ENCODE measurements at places on chromosomes 11 and 22.

GRCh38 chr22:35299673-35300499 is at the start of gene TOM1:
TSS of gene TOM1 (plus strand) at chr22:35299894. CDS start at chr22:35299929, 35 bp downstream.
- DNase-seq, result peak; percentile 100

- no peak for DNase-seq
Measured at GRCh38 chr11:69355959-69356702, 62.2 kb downstream of the MYEOV start.

- DNase-seq, result no peak
Measured at GRCh38 chr11:9784602-9785315, 120.9 kb downstream of the SWAP70 start.

DNA sequence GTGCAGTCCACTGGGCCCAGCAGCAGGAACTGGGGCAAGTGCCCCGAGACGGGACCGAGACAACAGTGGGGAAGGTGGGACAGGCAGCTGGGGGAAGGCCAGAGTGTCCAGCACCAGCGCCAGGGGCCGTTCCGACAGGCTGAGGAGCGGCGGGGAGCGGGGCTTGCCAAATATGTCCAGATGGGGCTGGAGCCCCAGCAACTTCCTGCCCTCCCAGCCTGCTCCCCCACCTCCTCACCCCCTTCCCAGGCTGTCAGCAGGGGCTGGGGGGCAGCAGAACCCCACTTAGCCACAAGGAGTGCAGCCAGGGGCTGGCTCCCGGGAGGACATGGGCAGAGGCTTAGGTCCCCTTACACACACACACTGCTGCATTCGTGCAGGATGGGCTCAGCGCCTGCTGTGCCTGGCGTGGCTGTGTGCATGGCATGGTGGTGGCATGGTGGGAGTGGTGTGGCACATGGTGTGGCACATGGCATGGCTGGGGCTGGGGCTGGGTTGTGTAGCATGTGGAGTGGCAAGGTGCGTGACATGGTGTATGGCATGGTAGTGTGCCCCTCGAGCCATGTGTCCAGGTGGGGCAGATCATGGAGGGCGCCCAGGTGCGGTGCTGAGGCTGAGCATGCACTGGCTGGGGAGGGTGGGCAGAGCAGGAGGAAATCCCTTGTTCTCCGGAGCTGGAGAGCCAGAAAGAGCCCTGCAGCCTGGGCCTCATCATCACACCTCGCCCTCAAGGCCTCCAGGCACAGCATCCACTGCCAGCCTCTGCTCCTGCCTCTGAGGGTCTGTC is 51.7 kb downstream of the CDKN1C start:
- no peak for DNase-seq

DNA sequence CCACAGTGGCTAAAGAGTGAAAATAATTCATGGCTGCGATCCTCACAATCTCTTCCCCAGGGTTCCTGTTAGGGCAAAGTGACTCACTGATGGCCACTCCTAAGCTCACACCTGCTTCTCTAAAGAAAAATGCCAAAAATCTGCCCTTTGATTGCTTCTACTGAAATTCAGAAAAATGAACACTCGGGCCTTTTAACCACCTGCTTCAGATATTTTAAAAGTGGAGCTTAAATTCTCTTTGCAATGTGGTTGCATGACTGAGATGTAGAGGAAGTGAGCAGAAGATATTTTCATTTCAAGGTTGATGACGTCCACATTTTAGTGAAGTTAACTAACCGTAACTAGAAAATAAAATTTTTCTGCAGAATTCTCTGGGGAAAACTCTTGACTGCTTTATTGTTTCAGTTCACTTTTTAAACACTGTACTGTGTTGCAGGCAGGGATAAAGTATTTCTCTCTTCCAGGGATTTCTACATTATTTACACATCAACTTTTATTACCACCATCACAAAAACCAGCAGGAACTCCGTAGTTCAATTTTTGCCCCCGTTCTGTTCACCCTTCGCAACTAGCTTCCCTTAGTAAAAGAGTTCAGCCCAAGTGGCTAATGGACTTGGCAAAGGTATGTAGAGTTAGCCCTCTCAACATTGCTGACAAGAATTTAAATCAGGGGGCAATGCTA is 8.5 kb downstream of the RAB30 start:
- DNase-seq, result no peak

DNA sequence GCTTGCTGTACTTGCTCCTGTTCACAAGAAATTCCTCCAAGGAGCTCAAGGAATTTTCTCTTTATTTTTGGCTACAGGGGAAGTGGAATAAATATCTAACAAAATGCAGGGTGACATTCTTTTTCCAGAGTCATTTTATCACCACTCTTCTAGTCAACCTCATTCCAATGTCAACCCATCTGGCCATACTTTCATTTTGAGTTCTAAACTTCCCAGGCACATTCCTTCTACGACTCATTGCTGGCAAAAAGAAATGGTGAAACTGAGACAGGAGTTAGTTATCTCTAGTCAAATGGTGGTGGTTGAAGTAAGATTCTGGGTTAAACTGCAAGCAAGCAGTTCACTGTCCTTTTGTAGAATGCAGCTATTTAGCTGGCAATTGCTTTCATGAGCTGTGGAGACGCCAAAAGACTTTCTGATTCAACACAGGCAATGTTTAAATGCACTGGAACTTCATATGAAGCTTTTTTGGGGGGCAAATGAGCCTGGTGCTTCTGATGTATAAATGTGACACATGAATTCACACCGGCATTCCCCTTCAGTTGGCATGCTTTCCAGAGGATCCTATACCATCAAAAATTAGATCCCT is 304.6 kb downstream of the CADM1 start:
- no peak for DNase-seq

DNA sequence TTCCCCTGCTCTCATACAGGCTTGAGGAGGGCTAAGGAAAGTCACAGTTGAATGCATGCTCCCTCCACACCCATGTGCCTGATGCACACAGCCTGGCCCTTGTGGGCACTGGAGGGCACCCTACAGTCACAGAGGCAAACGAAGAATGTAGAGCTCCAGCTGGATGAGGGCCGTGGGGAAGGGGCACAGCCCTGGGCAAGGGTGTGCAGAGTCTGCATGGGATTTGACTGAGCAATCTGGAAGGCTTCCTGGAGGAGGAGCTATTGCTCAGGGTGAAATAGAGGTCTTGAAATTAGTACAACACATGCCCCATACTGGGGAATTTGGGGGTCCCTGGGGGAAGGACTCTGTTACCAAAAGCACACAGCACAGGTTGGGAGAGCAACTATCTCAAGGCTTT is 64.0 kb downstream of the KCNQ1 start:
- no peak for DNase-seq

- DNase-seq, result no peak
Measured at GRCh38 chr11:11667056-11667455, 45.3 kb upstream of the GALNT18 start.

DNA sequence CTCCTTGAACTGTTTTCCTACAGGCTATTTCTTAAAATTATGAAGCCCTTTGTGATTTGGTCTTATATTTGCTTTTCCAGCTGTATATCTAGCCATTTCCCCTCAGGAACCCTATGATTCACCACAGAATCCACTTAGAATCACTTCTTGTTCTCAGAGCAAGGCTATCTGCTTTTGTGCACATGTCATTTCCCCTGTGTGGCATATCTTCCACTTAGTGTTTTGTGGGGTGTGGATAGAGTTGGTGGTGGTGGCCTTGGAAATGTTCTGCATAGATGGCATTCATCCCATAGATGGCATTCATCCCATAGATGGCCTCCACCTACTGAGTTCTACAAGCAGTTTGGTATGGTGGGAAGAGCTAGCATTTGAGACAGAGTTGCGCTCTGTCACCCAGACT is 44.7 kb downstream of the SWAP70 start:
- DNase-seq, result no peak

- DNase-seq, result no peak
Measured at GRCh38 chr11:123457187-123457770, 27.2 kb downstream of the GRAMD1B start.

GRCh38 chr11:35377262-35377661 is 42.1 kb downstream of the SLC1A2 start:
- DNase-seq, result no peak

DNA sequence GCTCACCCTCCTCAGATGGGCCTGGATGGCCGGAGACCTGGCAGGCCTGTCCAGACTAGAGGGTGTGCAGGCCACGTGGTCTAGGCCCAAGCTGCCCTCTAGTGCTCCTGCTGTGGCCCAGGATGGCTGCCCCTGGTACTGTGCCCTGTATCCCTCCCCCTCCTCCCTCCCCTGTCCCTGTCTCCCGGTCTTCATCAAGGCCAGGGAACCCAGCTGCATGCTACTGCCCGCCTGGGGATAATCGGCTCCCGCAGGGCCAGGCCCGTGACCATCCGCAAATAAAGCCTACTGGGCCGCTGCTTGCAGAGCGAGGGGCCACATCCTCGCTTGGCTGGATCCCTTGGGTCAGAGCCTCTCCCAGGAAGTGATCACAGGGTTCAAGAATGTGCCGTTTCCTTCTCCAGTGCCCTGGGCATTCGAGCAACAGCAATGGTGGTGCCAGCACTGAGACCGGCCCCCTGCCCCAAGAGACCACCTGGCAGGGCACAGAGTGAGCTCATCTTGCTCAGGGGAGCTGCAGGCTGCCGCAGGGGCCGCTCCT is 51.1 kb downstream of the WNT7B start:
- DNase-seq, result no peak

DNA sequence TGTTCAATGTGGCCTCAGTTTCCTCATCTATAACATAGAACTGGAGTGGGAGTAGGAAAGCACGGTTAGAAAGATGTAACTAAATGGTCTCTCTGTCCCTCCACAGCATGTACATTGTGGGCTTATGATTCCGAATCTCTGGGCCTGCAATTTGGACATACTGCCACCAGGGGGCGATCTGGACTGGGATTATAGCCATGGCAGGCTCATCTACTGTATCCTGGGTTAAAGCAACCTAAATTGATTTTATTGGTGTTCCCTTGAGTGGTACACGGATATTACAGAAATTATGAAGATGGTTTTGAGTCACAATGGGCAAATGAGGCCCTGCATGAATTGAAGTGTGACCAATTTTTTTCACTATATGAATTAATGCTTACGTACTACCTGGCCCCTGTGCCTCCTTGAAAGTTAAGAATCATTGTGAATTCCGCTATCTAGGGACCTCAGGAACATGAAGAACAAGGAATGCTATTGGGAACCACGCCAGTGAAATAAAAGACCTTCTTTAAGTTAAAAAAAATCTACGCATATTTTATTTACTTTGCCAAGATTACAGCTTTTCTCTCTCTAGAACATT is 32.9 kb downstream of the TST start:
- no peak for DNase-seq

DNA sequence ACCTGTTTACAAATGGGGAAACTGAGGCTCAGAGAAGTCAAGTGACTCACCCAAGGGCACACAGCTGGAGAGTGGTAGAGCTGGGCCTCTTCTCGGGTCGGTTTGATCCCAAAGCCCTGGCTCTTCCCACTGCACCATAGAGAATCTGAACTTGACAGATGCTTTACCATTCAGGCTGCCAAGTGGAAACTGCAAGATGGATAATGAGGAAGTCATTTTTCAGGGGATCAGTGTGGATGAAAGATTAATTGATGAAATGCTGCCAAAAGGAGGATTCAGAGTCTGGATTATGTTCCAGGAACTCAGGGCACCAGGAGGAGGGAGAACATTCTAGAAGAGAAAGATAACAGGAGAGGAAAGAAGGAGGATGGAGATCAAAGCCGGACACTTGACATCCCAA is 185.9 kb upstream of the ZBED5 start:
- no peak for DNase-seq

DNA sequence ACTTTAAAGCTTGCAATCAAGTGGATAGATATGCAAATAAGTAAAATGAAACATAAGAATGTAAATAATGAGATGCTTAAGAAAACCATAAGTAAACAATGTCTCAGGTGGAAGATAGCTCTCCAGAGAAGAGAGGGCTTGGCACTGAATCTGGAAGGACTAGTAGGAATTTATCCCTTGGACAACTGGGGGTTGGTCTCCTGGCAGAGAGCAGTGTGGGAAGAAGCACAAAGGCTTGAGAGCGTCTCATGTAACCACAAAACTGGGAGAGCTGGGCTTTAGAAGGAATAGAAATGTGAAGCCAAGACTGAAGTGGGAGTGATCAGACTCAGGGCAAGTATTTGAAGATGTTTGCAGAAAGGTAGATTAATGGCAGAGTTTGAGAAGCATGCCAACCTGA is 31.3 kb downstream of the CARD18 start:
- no peak for DNase-seq

DNA sequence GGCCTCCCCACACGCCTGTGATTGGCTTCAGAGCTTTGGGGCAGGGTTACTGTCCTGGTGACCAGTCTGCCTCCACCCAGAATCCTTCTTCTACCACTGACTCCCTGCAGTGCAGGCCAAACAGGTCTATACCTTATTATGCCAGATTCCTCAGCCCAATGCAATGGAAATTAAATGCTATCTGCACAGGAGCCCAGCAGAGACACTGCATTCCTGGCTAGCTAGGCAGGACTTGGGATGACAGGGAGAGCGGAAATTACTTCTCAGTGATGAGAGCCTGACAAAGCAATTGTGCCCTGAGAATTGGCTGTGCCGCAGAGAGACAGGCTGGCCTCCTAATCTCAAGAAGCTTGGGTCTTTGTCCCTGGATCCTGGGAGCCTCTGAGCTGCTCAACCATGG is 143.8 kb upstream of the NCAM1 start:
- DNase-seq, result no peak

DNA sequence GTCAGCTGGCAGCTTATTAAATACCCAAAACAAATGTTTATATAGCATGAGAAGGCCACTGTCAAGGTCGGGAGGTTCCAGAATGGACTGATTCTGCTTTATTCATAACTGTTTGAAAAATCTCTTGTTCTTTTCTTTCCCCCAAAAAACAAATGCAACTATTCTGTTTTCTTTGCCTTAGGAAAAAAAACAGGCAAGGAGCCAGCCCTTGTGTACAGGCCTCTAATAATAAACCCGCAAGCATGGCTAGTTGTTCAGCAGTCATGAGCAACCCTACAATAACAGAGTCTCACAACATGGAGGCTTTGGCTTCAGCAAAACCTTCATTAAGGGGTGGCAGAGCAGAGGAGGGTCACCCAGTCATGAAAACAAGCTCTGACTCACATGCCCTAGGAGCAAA is 191.7 kb downstream of the KIRREL3 start:
- no peak for DNase-seq

DNA sequence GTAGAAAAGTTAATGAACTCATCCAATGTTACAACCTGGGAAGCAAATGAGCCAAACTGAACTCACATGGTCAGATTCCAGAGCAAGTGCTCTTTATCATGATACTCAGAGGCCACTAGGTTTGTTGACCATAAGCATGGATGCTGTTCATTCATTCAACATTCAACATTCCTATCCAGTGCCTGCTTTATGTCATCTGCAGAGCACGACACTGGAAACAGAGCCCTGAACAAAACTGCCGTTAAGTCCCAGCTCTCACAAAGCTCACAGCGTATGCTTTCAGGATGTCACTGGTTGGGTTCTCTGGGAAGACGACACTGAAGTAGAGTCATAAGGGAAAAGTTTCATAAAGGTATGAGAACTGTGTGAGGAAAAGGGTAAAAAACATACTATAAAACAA is 105.8 kb upstream of the TRIM77 start:
- no peak for DNase-seq
